ENCODE measurements at places on chromosomes 1 and 21.
A peak's percentile ranks its signal among the peaks of the same experiment; 100 is the strongest.

DNA sequence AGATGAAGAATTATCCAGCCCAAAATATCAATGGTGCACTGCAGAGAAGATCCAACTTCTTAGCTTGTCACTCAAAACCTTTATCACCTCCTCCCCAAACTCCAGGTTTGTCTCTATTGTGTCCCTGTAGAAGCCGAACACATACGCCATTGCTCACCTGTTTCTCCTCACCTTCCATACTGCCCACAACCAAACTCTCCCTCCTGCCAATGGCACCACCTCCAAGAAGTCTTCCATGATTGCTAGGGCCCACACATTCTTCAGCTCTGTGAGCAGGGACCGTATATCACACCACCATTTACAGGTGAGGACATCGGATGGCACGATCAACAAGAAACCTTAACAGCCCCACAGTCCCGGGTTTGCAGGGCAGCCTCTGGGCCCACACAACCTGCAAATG lies 2.2 kb downstream of the LAPTM5 start:
- no peak for DNase-seq

DNA sequence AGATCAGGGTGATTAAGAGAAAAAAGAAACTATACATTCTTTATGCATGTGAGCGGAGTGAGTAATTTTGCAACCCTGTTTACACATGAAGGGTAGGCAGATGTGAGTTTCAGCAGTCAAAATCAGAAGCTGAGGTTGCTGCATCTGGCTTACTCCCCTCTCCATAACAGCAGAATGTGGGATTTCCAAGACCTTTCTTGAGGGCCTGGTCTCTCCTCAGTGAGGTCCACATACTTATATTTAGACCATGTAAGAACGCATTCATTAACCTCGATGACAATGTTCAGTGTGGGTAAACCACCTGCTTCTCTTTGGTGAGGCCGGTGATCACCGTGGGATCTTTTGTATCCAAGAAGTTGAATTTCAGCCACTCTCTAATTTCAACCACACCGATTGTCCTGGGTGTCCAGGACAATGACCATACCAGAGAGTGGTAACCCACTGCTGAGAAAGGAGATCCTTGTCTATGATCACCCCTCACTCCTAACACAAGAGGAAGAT lies 18.7 kb upstream of the RAP1A start:
- DNase-seq: no peak

DNA sequence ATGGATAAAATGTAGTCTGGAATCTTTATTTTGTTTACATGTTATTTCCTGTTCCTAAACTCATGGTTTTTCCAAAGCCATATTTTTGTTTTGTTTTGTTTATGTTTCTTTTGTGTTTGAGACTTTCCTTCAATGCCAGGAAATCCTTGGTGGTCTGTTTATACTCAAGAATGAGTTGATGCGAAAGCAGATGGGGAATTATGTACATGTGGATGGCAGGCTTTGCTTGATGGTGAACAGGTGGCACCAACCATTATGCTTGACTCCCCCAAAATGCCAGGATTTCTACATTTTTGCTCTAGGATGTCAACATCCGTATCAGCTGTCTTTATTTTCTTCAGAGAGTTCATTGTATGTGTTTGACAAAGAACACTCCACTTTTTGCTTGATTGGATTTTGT lies 448.5 kb downstream of the PRDM2 start:
- DNase-seq: no peak

GRCh38 chr1:85343213-85343611 lies 66.8 kb upstream of the BCL10 start:
- DNase-seq: no peak

GRCh38 chr21:42305707-42306147 lies 9.5 kb downstream of the TFF3 start:
- no peak for DNase-seq

DNA sequence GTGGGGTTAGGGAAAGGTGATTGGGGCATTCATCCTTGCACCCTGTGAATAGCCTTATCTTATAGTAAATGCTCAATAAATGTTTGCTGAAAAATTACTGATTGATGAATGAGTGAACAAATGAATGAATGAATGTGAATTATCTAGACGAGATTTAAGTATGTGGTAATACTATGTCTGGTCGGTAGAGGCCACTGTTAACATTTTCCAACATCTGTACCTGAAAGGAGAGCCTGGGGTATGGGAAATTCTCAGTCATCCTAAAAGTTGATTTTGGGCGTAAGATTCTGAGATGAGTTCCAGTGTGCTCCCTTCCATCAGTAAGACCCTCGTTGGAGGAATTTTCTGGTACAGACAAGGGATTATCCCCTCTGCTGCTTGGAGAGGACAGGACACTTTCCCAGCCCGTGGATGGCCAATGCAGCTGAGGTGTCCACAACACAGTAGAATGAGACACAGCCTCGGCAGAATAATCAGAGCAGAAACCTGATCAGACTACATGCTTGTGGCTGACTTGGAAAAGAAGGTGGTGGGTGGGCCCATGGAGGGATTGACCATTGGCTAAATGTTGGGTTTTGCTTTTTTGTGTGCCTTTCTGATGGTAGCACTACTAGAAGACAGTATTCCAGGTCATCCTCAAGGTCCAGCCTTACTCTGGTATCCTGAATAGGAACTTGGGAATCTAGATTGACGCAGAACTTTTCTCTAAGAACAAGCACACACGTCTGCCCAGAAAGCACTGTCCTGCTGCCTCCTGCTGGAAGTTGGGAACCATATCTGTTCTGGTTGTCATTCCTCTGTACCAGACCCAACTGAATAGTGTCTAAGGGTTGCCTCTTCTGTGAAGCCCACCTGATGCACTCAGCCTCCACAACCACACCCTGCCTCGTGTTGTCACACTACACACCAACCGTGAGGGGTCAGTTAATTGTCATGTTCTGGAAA lies 262.0 kb downstream of the TNR start:
- DNase-seq: no peak

DNA sequence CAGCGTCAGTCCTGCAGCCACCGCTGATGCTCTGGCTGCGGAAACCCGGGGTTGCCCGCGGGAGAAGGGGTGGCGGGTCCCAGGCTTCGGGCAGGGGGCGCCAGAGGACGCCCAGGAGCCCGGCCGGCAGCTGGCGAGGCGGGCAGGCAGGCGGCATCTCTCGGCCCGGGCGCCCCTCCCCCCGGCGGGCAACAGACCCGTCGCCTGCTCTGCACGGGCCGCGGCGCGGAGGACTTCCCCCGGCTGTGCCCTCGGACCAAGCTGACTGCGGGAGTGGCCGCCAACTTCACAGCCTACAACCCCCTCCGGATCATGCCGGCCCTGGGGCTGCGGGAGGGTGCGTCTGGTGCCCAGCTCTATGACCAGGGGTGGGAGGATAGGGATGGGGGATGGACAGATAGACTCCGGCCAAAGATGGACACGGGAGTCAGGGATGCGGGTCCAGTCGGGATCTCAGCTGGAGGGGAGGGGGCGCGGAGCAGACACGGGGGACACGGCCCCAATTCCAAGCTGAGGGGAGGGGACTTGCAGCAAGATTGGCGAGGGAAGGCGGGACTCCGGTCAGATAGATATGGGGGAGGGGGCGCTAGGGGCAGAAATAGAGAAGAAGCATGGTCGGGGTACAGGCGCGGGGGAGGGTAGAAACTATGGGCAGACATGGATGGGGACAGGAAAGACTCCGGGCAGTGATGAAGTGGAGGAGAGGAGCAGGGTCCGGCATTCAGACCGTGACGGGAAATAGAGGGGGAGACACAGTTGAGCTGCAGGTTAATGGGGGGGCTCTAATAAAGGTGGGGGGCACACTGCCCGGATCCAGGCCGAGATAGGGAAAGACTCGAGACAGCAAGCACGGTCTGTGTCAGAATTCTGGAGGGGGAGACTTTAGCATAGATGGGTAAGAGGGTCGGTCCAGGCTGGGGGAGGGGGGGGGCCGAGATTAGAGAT lies 1.1 kb downstream of the ADGRB2 start:
- peak; percentile 56 for DNase-seq
